ENCODE measurements at places on chromosomes 6 and 20. TPM values are rescaled to one million over a fixed set of nuclear protein-coding genes. Genes with fewer than 3 reads are reported as not detected.

DNA sequence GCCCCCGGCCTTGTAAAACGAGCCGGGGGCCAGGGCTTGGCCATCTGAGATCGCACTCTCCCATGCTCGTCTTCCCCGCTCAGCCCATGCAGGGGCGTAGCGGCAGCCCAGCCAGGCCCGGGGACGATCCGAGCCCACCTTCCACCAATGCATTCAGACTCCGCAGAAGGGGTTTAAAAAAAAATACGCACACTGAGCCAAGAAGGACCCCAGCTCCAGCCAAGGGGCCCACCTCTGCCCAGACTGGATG, 320 bp downstream of the GSTA4 start:
- no peak for DNase-seq
- H3K27me3 ChIP-seq, result no peaks in the 10 kb centered on the region
- peaks cover 23% of the 10 kb centered on the region for H3K4me1 ChIP-seq
- peak overlapping the region; percentile 96 for H3K27ac ChIP-seq

DNA sequence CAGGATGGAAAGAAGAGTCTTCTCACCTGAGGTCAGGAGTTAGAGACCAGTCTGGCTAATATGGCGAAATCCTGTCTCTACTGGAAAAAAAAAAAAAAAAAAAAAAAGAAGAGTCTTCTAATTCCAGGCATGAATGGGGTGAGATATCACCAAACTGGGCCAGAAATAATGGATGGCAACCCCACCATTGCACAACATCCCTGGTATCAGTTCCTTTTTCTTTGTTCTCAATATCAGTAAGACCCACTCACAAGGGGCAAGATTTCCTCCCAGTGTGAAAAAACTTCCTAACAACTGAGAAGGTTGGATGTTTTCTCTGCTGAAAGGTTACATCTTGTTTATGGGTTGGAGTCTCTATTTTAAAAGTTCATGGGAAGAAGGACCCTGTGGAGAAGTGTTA, 23.6 kb upstream of the NR2E1 start:
- no peak overlapping the region for H3K4me3 ChIP-seq
- H3K27me3 ChIP-seq, result no peaks in the 10 kb centered on the region
- no peak overlapping the region for H3K27ac ChIP-seq
- H3K36me3 ChIP-seq, result no peaks in the 10 kb centered on the region
- no peaks in the 10 kb centered on the region for H3K4me1 ChIP-seq

DNA sequence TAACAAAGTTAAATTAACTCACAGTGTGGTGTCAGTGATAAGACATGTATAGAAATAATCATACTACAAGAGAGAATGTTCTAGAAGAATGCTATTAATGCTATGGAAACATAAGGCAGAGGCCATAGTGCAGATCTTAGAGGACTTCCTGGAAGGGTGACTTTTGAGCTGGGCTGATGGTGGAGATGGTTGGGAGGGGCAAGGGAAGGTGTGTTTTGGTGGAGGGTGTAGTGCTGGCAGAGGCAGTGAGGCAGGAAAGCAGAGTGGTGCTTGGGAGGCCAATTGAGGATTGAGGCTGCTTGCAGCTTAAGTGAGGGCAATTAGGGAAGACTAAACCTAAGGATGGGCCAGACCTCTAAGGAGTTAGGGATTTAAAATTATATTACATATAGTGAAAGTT, 58.5 kb upstream of the FNDC1 start:
- no peaks in the 10 kb centered on the region for H3K36me3 ChIP-seq
- H3K4me1 ChIP-seq, result no peaks in the 10 kb centered on the region
- H3K4me3 ChIP-seq, result no peak overlapping the region

- H3K27ac ChIP-seq, result no peak overlapping the region
- H3K4me1 ChIP-seq, result no peaks in the 10 kb centered on the region
- no peak for DNase-seq
- no peaks in the 10 kb centered on the region for H3K27me3 ChIP-seq
- H3K4me3 ChIP-seq, result no peak overlapping the region
- peaks cover 8% of the 10 kb centered on the region for H3K36me3 ChIP-seq
Observed at GRCh38 chr20:50885068-50885467, 46.2 kb downstream of the ADNP start.

DNA sequence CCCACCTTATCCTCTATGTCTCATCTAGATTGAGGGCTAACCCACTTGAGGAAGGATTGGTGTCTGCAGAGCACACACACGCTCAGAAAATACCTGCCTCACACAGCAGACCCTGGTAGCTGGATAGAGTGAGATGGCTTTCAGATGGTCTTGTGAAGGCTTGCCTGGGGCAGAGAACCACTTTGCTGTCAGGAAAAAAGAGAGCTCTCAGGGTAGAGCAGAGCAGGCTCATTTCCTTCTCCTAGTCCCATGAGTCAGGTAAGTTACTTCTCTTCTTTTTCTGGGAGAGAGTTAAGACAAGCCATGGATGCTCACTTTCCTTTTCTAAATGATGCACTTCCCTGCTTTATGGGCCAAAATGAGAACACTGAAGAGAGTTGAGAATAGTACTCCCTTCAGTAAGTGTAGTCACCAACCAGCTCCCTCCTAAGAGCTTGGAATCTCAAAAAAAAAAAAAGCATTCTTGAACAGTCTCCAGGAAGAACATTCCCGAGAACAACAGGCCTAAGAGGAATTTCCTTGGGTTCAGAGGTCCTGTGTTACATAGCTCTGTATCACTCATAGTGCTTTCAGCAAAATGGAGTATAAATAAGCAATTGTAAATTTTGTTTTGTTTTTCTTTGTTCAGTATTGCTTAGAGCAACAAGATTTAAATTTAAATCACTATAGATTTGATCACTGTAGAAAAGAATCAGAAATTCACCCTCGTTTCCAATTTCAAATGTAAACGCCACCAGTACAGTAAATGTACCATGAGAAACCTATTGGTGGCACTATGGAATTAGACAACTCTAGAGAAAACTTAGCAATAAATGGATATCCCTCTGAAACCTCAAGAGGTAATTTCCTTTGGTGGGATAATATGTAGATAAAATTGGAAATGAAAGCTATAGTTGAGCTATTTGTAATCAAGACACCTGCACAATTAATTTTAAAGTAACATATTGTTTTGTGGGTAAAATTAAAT, 530.3 kb downstream of the RFPL4B start:
- H3K4me1 ChIP-seq, result no peaks in the 10 kb centered on the region
- peak overlapping the region; percentile 27 for H3K27ac ChIP-seq
- no peaks in the 10 kb centered on the region for H3K27me3 ChIP-seq

The CTCFL gene
- total RNA-seq, result not detected

DNA sequence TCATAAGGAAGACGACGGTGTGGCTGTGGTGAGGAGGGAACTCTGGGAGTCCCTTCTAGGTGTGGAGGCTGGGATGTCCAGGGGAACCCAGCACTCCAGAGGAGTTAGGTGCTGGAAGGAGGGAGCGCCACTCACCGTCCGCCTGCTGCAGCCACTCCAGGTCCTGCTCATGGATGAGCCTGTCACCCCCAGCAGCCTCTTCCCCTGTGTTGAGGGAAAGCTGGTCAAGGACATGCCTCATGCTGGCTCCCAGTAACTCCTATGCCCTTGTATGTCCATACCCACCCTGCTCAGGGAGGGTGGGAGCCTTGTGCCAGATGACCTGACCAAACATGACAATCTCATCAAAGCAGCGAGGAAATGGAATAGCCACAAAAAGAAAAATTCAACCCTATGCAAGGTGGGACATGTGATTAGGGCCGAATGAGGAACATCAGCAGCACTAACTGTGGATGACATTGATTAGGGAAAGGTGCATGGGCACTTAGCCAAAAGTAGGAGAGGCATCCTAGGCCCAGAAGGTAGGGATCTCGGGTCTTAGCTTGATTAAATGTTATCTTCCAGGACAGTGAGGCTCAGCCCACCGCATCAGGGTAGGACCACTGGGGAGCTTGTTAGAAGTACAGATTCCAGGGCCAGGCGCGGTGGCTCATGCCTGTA, 3.0 kb downstream of the DNPH1 start:
- H3K4me1 ChIP-seq, result peaks cover 6% of the 10 kb centered on the region
- H3K4me3 ChIP-seq, result no peak overlapping the region
- H3K27me3 ChIP-seq, result no peaks in the 10 kb centered on the region
- no peak overlapping the region for H3K27ac ChIP-seq

GRCh38 chr20:46752728-46753127, 43.3 kb downstream of the SLC2A10 start:
- no peak overlapping the region for H3K4me3 ChIP-seq
- H3K36me3 ChIP-seq, result no peaks in the 10 kb centered on the region
- no peaks in the 10 kb centered on the region for H3K27me3 ChIP-seq
- no peaks in the 10 kb centered on the region for H3K4me1 ChIP-seq

- no peaks in the 10 kb centered on the region for H3K36me3 ChIP-seq
- H3K4me3 ChIP-seq, result no peak overlapping the region
- H3K27me3 ChIP-seq, result no peaks in the 10 kb centered on the region
- peaks cover 12% of the 10 kb centered on the region for H3K4me1 ChIP-seq
- H3K27ac ChIP-seq, result no peak overlapping the region
Observed at GRCh38 chr6:2563635-2564034, 187.1 kb downstream of the MYLK4 start.

- H3K4me1 ChIP-seq, result peaks cover 15% of the 10 kb centered on the region
- H3K27me3 ChIP-seq, result no peaks in the 10 kb centered on the region
- H3K27ac ChIP-seq, result no peak overlapping the region
- no peak overlapping the region for H3K4me3 ChIP-seq
Observed at GRCh38 chr20:5652626-5653553, 97.3 kb upstream of the SHLD1 start.

The NKAIN2 gene
- 2.3 TPM for total RNA-seq

DNA sequence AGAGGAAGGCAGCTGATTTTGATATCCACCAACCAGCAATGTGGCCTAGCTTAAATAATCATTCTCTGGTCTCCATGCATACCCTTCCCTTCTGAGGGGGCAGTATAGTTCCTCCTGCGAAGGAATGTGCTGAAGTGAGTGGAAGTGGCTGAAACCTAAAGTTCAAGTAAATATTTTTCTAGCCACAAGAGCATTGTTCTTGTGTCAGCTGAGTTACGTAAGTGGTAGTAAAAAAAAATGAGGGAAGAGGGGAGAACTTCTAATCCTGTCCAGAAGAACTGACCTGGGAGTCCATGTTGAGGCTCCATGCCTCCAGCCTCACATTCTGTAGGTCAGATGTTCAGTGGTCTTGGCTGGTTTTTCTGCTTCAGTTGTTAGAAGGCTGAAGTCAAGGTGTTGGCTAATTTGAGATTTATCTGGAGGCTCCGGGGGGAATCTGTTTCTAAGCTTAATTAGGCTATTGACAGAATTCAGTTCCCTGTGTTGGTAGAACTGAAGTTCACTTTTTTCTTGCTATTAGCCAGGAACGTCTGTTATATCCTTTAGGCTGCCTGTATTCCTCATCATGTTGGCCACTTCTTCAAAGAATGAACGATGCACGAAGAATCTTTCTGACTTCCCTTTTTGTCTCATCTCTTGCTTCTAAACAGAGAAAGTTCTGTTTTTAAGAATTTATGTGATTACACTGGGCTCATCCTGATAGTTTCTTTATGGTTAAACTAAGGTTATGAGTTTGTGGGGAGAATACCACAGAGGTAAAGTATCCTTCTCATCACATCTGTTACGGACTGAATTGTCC, 207.1 kb upstream of the PRSS16 start:
- no peaks in the 10 kb centered on the region for H3K4me1 ChIP-seq
- no peak for DNase-seq
- H3K27me3 ChIP-seq, result no peaks in the 10 kb centered on the region
- H3K4me3 ChIP-seq, result no peak overlapping the region
- H3K27ac ChIP-seq, result no peak overlapping the region

DNA sequence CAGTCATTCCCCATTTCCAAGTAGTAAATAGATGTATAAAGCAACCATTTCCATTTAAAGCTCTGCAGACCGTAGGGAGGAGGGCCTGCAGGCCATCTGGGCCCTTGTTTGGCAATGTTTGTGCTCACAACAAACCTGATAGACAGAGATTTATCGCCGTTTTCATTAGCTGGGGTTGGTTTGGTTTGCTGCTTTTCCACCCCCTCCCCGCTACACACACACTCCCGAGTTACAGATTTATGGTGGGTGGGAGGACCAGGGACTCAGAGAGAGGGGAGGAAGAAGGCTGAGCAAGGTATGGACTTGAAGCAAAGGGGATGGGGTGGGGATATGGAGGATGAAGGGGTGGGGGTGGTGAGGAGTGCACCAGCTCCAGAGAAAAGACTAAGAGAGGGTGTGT, 36.6 kb upstream of the FOXP4 start:
- DNase-seq, result no peak
- H3K27me3 ChIP-seq, result no peaks in the 10 kb centered on the region

The C2 gene
- total RNA-seq, result 19.9 TPM

The PXDC1 gene
- total RNA-seq, result 43.5 TPM

- H3K4me3 ChIP-seq, result no peak overlapping the region
- no peaks in the 10 kb centered on the region for H3K36me3 ChIP-seq
- H3K27me3 ChIP-seq, result no peaks in the 10 kb centered on the region
- no peak for DNase-seq
Observed at GRCh38 chr6:21190701-21191100, 402.9 kb upstream of the SOX4 start.

GRCh38 chr6:164379795-164380194, 929.6 kb downstream of the C6orf118 start:
- no peaks in the 10 kb centered on the region for H3K4me1 ChIP-seq
- H3K4me3 ChIP-seq, result no peak overlapping the region
- no peak for DNase-seq
- H3K27ac ChIP-seq, result no peak overlapping the region
- no peaks in the 10 kb centered on the region for H3K27me3 ChIP-seq

DNA sequence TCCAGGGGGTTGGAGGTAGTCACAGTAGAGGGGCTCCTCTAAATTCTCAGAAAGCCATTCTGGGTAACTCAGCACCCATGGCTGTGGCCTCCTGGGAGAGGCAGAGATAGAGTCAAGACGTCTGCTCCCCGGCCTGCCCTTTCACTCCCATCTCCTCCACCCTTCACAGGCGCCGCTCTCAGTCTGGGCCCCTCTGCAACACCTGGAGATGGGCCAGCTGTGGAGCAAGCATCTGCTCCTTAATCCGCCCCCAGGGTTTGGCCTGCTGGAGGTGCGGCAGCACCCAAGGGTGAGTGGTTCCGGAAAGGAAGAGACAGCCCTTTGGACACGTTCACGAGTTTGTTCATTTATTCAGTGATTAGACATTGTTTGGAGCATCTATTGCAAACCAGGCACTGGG, 271.3 kb downstream of the BMP7 start:
- H3K36me3 ChIP-seq, result no peaks in the 10 kb centered on the region
- no peaks in the 10 kb centered on the region for H3K27me3 ChIP-seq
- H3K27ac ChIP-seq, result no peak overlapping the region
- no peak for DNase-seq
- H3K4me1 ChIP-seq, result no peaks in the 10 kb centered on the region
- H3K4me3 ChIP-seq, result no peak overlapping the region

- H3K4me1 ChIP-seq, result no peaks in the 10 kb centered on the region
- no peak for DNase-seq
- H3K4me3 ChIP-seq, result no peak overlapping the region
- no peaks in the 10 kb centered on the region for H3K27me3 ChIP-seq
- H3K27ac ChIP-seq, result no peak overlapping the region
Observed at GRCh38 chr6:111242452-111242851, 155.1 kb downstream of the SLC16A10 start.

DNA sequence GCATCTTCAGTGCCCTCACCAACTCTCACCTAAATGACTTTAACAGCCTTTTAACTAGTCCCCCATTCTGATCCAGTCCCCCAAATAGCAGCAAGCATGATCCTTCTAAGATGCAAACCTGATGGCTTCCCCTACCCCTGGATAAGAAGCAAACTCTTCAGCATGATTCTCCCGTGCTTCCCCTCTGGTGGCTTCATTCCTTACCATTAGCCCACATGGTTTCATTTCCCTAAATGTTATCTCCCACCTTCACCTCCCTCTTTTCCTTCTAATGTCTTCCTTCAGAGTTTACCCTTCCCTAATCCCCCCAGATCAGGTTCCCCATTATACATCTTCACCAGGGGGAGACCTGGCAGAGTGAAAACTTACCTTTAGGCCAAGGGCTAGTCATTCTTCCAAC, 4.0 kb upstream of the RAB5IF start:
- no peaks in the 10 kb centered on the region for H3K4me1 ChIP-seq
- no peak for DNase-seq
- no peak overlapping the region for H3K4me3 ChIP-seq
- no peak overlapping the region for H3K27ac ChIP-seq

The ETV7 gene
- total RNA-seq, result 0.33 TPM
